Stimulated activated CD8-positive, alpha-beta memory T cell treated with anti-CD3 and anti-CD28 coated beads, Interleukin-2, amount 100 ng/mL, for 1 hour (primary cell): ENCODE measurements at places on chromosomes 2 and 18.

DNA sequence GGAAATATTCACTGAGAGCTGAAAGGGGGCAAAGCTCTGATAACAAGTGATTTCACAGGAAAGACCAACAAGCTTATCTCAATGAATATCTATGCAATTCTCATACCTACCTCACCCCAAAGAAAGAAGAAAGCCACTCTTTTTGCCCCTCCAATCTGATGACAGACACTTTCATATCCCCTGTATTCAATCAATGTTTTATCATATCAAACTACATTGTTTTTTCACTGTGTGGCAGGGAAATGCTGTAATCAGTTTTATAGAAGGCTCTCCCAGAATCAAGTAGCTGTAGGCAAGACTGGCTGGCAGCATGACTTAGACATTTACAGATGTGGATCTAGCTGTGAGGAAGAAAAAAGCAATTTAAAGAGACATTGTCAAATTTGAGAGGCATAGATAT is 81.3 kb upstream of the PIK3C3 start:
- DNase-seq = no peak

DNA sequence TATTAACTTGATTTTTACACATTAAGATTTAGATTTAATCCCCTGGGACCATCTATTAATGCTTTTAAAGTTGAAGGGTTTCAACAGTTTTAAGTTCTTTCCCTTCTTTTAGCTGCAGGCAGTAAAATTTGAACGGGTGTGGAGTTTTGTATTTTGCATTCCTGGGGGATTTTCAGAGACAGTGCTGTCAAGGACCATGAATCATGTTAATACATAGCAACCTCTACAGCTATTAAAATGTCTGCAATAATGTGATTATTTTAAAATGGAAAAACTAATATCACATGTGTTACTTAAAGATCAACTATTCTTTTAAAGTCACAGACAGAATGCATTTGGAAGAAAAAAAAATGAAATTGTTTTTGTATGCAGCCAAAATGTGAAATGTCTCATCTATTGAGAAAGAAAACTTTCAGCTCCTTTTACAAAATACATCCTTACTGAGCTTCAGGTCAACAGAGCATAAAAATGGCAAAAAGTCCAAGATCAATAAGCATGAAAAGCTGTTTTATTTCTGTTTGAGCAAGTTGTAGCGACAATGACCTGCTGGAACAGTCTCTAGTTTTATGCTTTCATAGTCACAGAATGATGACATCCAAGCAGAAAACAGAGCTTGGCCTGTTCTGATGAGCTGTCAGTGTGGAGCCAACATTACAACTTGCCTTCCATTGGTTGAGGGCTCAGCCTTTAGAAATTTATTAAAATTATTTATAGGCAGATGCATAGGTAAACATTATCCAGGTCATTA is 21.6 kb upstream of the ZNF521 start:
- DNase-seq = no peak

DNA sequence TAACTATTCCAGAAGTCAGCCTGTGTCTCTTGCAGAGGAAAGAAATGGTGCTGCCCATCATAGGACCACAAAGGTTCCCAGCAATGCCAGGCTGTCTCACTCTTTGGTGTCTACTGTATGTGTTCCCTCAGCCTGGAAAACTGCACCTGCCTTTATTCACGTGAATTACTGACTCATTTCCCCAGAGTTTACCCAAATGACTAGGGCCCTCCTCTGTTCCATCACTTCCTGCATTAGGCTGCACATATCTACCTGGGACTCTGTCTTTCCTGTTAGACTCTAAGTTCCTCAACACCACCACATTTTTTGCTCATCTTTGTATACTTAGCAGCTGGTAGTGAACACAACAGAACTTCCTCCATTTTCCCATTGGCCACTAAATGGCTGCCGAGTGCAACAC is 188.3 kb downstream of the FHOD3 start:
- no peak for DNase-seq

DNA sequence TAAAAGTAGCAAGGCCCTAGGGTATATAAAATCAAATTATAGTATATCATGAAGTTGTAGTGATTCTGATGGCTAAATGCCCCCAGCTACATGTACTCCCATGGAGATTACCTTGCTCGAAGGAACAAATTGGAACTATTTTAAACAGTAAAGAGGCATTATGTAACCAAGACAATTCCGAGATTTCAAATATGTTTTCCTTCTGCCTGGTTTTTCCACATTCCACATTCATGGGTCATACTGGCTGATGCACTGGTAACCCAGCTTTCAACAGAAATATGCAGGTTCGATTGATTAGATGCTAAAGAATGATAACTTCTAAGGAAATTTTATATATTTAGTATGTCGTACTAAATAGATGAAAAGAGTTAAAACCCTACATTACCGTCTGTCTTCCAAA is 62.3 kb upstream of the MGAT4A start:
- DNase-seq = no peak

DNA sequence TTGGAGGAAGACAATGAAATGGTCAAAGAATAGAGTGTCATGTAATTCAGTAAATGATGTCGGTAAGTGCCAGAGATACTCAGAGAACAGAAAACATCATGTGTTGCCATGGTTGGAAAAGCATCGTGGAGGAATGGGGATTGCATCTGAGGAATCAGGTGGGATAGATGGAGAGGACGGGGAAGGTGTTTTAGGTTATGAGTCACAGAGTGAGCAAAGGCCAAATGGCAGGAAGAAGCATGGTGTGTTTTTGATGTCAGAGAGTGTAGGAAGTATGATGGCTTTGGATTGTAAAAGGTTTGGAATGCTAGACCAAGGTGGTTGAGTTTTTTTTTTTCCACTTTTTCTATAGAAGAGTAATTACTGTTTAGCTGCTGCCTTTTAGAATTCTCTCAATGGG is 27.5 kb upstream of the CD28 start:
- DNase-seq = no peak

GRCh38 chr2:80199504-80199903 is 105.0 kb downstream of the LRRTM1 start:
- DNase-seq = no peak

- DNase-seq = no peak
These were observed 114.6 kb downstream of the VIT start for GRCh38 chr2:36811071-36811470.

GRCh38 chr2:42756150-42756775 is 7.7 kb downstream of the OXER1 start:
- DNase-seq = no peak

GRCh38 chr2:134453476-134453875 is 199.6 kb downstream of the MGAT5 start:
- DNase-seq = no peak

GRCh38 chr2:65518751-65519150 is 86.4 kb upstream of the SPRED2 start:
- DNase-seq = no peak

GRCh38 chr2:24077535-24077877 is 1.4 kb upstream of the SF3B6 start:
- no peak for DNase-seq

DNA sequence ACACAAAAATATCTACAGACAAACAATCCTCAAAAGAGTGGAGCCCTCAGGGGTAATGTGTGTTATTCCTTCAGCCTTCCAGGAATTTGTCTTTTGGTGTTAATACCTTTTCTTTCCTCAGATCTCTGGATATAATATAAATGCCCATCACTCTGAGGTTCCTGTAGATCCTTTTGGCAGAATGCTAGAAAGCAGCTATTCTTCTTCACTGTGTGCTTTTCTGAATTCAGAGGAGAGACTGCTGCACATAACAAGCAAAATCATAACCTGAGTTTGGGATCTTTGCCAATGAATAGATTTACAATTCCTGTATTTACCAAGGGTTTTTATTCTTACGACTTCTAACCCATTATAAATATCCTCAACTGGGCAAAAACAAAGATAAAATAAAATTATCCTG is 57.3 kb downstream of the KLF7 start:
- no peak for DNase-seq

- no peak for DNase-seq
These were observed 597 bp downstream of the PECR start for GRCh38 chr2:216081012-216081411.

- no peak for DNase-seq
These were observed 36.7 kb upstream of the ST8SIA5 start for GRCh38 chr18:46793565-46793964.

GRCh38 chr2:107745100-107745499 is 81.6 kb upstream of the RGPD4 start:
- DNase-seq = no peak

- no peak for DNase-seq
These were observed 166.9 kb downstream of the MYO3B start for GRCh38 chr2:170344663-170345346.

GRCh38 chr2:16025211-16025875 is 85.0 kb downstream of the MYCN start:
- no peak for DNase-seq

- DNase-seq = no peak
These were observed 21.7 kb downstream of the CLASP1 start for GRCh38 chr2:121627525-121628050.

DNA sequence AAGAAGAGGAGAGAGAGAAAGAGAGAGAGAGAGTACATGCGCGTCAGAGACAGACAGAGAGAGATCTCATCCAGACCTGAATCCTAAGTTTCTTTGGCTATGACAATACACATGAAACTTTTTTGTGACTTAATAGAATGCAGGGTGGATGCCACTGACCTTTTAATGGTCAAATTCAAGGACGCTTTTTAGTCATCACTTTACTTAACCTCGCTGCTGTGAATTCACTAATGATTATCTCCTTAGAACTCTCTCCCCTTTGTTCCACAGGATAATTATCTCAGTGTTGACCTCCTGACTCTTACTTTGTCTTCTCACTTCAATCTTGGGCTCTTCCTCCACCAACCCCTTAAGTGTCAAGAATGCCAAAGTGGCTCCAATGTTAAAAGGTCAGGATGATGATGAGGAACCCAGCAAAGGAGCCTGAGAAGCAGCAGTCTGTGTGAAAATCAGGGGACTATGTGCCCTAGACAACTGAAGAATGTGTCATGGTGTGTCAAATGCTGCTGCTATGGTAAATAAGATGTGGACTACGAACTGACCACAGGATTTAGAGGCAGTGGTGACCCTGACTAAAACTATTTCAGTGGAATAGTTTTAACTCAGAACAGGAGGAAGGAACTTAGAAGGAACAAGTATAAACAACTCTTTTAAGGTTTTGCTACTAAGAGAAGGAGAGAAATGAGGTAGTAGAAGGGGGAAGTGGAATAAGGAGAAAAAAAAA is 382.1 kb downstream of the ZEB2 start:
- no peak for DNase-seq

DNA sequence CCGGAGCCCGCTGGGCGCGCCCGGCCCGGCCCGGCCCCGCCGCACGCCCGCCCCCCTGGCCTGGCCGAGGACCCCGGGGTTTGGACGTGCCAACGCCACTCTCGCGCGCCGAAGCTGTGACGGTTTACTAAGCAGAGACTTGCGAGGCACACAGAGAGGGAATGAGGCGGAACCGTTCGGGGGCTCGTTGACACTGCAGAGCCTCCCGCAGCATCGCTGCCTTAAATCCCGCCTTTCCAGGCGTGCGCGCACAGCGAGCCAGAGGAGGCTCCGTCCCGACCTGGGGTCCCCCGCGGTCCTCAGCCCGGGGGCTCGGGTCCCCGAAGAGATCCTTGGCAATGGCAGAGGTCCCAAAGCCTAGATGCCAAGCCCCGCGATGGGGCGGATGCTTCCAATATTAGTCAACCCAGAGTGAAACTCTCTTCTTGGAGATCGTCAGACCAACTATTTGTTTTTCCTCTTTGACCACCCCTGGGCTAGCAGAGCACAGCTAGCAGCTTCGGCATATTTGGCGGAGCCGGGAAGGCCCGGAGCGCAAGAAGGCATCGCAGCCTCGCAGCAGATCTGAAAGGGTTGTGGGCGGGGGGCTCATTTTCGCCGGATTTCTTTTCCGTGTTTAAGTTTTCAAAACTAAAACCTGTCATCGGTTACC is at the start of gene ZNF385B:
Gene ZNF385B, minus strand, starts transcription at position 197 of the 652 bp plus-strand sequence.
- DNase-seq = no peak

GRCh38 chr2:160532388-160532787 is 38.8 kb upstream of the RBMS1 start:
- DNase-seq = no peak

DNA sequence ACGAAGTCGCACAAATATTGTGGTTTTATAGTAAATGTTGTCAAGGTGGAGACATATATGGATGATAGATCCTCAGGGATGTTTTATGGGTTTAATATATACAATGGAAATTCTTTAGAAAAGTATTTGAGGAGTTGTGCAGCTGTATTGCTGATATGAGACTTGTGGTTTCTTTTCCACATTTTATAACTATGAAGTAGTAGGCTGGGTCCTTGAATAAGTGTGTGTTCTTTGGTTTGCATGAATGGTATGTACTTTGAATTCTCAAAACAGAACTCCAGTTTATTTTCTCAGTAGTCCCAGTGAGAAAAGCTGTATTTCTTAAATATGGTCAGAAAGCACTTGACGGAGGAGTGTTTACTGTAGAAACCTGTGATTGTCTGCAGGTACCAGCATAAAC is 42.4 kb downstream of the PLCL1 start:
- DNase-seq = no peak

DNA sequence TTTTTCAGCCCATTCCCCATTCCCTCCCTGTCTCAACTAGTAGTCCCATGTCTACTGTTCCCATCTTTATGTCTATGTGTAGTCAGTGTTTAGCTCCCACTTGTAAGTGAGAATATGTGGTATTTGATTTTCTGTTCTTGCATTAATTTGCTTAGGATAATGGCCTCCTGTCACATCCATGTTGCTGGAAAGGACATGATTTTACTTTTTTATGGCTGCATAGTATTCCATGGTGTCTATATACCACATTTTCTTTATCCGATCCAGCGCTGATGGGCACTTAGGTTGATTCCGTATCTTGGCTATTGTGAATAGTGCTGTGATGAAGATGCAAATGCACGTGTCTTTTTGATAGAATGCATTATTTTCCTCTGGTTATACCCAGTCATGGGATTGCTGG is 21.7 kb upstream of the ITGA6 start:
- no peak for DNase-seq

- no peak for DNase-seq
These were observed 31.2 kb upstream of the GPR17 start for GRCh38 chr2:127614731-127615130.

GRCh38 chr2:172561270-172561669 is 5.4 kb downstream of the PDK1 start:
- DNase-seq = no peak

DNA sequence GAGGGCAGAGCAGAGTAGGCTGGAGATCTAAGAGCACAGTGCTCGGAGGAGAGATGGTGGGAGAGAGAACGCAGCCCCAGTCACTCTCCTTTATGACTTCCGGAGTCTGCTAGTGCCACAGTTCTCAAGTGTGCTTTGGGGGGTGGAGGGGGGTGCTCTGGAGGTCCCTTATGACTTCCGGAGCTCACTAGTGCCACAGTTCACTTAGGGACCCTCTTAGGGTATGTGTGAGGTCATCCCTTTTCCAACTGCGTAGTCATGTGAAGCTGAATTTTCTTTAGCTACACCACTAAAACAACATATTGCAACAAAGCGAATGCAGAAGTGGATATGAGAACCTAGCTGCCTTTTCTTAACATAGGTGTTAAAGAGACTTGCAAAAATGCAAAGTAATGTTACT is 153.7 kb upstream of the KCTD1 start:
- no peak for DNase-seq
